Stimulated activated CD4-positive, alpha-beta T cell treated with anti-CD3 and anti-CD28 coated beads, Interleukin-12 subunit alpha, Interleukin-12 subunit beta, amount 100 ng/mL, for 4 hours (primary cell): ENCODE measurements at places on chromosomes 7 and 10.

- DNase-seq, result no peak
Measured at GRCh38 chr7:30503274-30504212, 1.1 kb downstream of the GGCT start.

DNA sequence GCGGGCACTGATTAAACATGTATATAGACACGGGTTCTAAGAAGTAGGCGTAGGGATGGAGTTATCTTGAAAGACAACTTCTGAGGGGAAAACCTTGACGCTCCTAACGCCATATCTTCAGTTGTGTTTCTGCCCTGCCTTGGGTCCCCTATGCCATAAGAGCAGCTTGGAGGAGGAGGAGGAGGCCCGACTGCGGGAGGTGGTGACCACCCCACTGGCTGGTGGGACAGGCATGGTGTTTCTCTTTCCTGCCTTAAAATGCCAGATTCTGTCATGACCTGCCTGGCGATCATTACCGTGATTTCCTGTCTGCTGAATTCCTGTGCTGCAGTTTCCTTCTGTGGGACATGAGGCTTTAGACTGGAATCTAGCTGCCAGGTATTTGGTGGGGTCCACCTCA, 15.9 kb downstream of the ZNF783 start:
- DNase-seq, result no peak

- DNase-seq, result no peak
Measured at GRCh38 chr7:88546808-88547207, 212.7 kb upstream of the ZNF804B start.

DNA sequence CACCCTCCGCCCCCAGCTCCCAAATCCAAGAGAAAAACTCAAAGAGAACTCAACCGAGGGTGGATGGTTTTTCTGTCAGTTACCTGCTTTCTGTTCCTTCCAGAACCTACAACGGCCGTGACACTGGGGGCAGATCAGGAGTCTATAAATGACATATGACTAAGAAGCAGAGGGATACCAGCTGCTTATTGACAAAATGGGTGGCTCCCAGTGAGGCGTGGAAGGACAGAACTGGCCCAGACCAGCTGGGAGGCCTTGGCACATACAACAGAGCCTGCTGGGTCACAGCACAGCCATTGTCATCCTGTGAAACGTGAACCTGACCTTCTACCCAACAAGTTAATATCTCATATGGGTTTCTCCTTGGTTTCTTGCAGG, 84.3 kb upstream of the ADRB1 start:
- DNase-seq, result no peak

DNA sequence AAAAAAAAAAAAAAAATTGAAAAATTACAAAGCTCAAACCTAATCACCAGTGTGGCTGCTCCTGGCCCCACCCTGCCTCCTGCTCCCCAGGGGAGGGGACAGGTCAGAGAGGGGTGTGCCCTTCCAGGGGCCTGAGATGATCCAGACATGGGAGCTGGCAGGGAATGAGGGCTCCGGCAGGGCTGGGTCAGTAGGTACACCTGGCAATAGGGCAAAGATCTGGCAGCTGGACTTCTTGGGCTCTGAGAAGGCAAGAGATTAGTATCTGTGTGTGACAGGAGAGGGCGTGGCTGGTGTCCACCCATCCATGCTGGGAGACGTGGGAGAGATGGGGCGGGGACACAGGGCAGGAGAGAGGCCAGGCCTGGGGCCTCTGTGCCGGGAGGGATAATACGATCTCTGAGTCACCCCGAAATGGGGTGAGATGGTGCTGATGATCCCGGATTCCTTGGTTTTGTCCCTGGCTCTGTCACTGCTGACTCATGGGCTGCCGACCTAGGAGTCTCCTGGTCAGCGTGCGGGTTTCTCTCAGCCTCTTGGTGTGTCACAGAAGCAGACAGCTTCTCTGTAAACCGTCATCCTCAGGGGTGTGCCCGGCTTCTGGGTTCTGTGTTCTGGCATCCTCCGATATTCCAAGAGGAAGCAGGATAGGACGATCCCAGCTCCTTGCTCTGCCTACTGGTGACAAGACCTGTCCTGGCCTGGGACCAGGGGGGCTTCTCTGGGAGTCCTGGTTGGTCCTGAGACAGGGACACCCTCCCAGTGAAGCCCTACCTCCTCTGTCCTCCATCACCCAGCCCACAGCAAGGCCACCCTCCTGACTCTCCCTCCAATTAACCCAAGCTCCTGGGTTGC, 8.2 kb upstream of the CLDN4 start:
- no peak for DNase-seq
